ENCODE measurements at places on chromosomes 6 and 20.
A peak's percentile ranks its signal among the peaks of the same experiment; 100 is the strongest.

DNA sequence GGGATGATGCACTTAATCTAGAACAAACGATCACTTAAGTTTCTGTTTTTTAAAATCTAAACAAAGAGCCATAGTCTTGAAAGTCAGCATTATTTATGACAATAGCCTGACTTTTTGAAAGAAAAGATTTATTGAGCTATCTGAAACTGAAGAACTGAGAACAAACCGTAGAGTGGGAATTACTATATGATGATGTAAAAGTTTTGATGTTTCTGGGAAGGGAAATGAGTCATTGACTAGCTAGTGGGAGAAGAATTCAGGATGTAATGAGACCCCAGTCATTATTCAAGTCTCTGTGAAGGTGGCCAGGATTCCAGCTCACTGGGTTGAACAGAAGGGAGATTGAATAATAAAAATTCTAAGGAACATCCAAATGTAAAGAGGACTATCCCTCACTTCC, 83.4 kb upstream of the FABP7 start:
- no peak for DNase-seq

GRCh38 chr20:1164871-1165270, 19.9 kb downstream of the TMEM74B start:
- DNase-seq = no peak

DNA sequence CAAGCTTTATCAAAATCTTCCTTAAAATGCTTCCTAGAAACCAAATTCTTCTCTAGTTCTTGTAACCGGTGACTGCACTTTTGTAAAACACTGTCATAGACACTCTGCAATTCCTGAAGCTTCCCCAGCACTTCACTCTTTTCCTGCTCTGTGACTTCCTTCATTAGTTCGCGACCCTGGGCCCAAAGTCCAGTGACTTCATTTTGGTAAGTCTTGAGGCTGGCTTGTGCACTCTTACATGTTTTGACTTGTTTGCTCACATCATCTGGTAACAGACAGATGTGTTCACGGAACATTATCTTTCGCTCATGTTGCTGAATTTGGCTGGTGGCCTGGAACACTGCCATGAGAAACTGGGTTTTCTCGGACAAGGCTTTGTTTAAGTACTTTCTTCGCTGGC, 306.2 kb downstream of the SYNE1 start:
- no peak for DNase-seq

- DNase-seq = peak; percentile 74
These were observed 25.0 kb upstream of the ABT1 start for GRCh38 chr6:26571592-26572296.

GRCh38 chr20:41425180-41425884, 58.7 kb upstream of the EMILIN3 start:
- no peak for DNase-seq

- DNase-seq = no peak
These were observed 474.4 kb upstream of the HSF2 start for GRCh38 chr6:121925024-121925423.

- DNase-seq = no peak
These were observed 58.8 kb upstream of the CNKSR3 start for GRCh38 chr6:154569156-154569862.

DNA sequence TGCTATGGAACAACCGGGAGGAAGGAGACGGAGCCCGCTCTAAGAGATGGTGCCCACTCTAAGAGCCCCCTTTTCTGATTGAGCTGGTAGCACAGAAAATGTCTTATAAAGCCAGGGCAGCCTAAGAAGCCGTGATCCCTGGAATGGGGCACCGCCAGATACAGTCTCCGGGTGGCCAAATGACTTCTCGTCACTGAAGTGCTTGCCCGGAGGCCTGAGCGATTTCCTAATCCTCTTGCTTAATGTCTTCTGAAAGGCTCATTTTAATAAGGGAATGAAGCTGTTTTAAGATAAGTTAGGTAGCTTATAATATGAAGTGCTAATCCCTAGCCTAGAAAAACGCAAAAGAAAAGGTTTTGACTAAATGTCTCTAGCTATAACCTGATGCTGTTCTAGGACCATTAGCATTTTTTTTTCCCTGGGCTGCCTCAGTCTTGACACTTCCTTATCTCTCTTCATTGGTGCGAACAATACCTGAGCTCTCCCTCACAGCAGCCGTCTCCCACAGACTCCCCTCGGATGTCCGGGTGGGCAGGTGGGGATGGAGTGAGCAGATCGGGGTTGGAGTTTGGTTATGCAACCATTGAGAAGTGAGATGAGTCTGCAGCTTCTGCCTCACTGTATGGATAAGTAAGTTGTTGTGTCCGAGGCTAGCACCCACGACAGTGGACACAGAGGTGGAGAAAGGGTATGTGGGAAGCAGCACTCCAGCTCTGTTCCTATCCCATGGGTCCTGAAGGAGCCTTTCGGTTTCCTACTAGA, 559.4 kb upstream of the AGPAT4 start:
- no peak for DNase-seq

DNA sequence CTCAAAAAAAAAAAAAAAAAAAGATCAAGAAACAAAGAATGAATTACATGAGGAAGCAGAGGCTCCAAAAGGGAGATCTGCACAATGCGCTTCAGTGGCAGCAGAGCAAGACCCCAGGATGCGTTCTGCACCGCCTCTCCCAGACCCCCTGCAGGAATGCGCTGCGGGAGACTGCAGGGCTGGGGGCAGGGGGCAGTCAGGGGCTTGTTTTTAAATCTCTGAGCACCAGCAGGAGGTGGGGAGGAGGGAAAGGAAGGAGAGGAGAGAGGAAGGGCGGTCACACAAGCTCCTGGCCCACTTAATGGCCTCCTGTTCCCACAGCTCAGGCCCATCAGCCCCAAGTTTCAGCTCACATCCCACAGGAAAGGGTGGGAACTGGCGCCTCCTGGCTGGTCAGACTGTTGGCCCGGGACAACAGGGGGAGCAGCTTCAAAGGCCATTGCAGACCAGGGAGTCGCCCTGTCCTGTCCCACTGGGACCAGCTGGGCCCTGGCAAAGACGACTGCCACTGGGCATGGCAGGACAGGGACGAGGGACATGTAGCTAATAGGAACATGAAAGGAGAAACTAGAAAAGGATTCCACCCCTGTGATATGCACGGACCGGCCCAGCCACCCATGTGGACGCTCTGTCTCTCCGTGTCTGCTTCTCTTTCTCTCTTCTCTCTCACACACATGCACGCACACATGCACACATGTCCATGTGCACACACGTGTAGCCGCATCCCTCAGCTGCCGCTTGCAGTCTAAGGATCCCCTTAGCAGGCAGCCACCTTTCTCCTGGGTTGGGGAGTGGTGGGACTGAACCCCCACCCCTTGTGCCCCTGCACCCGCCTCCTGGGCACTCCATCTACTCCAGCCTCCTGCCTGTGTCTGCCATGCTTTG, 34.7 kb downstream of the TFEB start:
- DNase-seq = no peak

- DNase-seq = peak; percentile 43
These were observed 23.0 kb upstream of the CD24 start for GRCh38 chr6:106997392-106998158.

- DNase-seq = no peak
These were observed 3.5 kb upstream of the MYT1 start for GRCh38 chr20:64160526-64161355.

GRCh38 chr6:26421259-26422144, 18.8 kb upstream of the BTN3A3 start:
- DNase-seq = peak; percentile 63

GRCh38 chr6:44955145-44955544, 373.0 kb upstream of the RUNX2 start:
- DNase-seq = no peak

- no peak for DNase-seq
These were observed 91.2 kb upstream of the ADTRP start for GRCh38 chr6:11869672-11870340.

GRCh38 chr6:147238164-147238563, 33.9 kb downstream of the STXBP5 start:
- no peak for DNase-seq

DNA sequence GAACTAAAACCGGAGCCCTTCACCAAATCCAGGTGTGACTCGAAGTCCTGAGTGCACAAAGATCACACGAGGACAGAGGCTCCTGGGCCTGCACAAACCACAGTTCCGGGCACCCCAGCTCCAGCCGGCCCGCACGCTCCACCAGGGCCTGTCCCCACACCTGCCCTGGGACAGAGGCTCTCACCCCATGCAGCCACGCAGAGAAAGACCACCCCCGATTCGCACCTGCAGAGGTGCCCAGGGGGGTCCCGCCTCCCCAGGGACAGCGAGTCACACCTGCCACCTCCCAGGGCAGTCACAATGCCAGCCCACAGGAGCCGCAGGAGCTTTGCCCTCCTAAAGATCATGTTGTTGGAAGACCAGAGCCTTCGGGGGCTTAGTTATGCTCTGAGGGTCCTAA, 25.4 kb upstream of the MRGBP start:
- DNase-seq = no peak

GRCh38 chr20:12815778-12816408, 192.9 kb upstream of the SPTLC3 start:
- no peak for DNase-seq

GRCh38 chr20:41617059-41617901, 897 bp downstream of the CHD6 start:
- peak; percentile 61 for DNase-seq

GRCh38 chr6:30893001-30893591, 8.8 kb downstream of the DDR1 start:
- DNase-seq = no peak

DNA sequence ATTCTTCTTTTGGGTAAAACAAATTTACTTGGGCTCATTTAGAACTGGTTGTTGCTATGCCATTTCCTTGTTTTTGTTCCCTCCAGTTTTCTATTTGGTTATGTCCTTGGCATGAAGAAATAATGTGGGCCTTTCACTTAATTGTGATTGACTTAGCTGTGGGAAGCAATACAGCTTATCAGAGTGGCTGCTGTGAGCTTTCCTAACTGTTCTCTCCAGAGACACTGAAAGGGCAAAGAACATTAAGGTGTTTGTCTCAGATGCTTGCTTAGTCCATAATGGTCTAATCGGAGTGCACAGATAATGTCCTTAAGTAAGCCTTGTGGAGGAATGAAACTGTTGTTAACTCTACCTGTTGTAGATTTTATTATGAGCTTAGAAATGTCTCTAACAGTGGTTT, 56.6 kb downstream of the SH3BGRL2 start:
- no peak for DNase-seq

DNA sequence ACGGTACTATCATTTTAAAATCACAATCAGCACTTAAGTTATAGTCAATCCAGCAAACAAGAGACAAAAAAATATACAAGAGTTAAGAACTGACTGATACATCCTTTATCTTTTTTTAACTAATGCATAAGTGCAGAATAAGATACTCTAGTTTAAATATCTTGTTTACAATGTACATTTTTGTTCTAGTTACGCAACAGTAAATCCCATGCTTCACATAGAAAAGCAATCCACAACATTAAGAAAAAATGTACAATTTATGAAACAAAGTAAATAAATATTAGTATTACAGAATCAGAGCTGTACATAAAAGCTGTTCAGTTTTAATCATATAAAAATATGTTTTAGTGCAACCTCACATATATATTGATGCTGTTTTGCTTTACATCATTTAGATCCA, 192.6 kb downstream of the HIVEP2 start:
- no peak for DNase-seq

DNA sequence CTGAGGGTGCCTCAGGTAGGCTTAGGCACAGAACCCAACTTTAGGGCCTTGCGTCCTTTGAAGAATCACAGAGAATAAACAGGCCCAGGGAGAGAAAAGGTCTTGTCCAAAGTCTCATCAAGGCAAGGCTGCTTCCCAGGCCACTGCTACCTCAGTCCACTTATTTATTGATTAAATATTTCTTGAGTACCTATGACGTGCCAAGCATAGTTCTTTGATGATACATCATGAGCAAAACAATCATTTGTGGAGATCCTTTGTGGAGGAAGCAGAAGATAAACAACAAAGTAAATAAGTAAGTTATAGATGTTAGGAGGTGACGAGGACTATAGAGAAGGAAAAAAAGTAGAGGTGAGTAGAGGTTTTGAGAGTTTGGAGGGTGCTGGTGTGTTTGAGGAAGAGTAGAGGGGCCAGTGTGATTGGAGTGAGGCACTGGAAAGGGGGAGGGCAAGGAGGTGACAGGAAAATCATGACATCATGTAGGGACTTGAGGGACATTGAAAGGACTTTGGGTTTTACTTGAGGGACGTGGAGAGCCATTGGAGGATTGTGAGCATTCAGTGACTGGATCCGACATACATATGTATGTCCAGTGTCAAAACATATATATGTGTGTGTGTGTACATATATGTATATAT, 14.1 kb upstream of the CHMP4B start:
- no peak for DNase-seq

- no peak for DNase-seq
These were observed 94.5 kb downstream of the F13A1 start for GRCh38 chr6:6225885-6226529.

- no peak for DNase-seq
These were observed 54.4 kb upstream of the SIRPG start for GRCh38 chr20:1711826-1712601.

DNA sequence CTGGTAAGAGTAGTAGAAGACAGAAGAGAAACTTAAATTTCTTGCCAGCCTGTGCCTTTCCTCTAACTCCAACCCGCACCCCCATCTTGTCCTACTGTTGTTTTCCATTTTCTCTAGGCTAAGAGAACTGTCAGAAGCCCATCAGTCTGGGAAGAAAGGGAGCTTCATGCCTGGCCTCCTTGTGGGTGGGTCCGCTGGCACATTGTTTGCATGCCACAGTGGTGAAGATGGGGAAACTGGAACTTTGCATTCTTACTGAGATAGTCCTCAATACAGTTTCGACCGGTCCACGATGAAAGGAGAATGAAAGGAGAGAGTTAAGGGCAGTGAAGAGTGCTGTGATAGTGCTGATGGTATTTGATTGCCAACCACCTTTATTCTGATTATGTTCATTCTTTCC, 103.1 kb downstream of the TCP11 start:
- DNase-seq = no peak

GRCh38 chr20:10946124-10946880, 272.5 kb upstream of the JAG1 start:
- no peak for DNase-seq

- no peak for DNase-seq
These were observed 16.3 kb downstream of the JAG1 start for GRCh38 chr20:10657453-10657852.

DNA sequence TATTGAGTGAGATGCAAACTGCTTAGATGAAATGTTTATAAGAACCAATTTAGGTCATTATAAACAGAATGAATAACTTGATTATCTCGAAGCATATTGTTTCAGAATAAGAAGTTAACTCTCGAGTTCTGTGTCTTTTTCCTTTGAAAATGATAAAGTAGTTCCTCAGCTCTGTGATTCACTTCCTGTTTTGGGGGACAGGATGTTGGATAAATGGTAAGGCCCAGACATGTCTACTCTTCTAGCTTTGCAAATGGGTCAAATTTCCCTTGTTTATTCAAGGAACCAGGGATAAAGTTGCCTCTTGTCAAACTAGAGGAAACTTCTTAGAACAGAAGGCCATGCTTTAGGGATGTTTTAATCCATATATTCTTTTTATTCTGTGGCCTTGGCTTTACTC, 246.9 kb downstream of the SOX4 start:
- DNase-seq = no peak

DNA sequence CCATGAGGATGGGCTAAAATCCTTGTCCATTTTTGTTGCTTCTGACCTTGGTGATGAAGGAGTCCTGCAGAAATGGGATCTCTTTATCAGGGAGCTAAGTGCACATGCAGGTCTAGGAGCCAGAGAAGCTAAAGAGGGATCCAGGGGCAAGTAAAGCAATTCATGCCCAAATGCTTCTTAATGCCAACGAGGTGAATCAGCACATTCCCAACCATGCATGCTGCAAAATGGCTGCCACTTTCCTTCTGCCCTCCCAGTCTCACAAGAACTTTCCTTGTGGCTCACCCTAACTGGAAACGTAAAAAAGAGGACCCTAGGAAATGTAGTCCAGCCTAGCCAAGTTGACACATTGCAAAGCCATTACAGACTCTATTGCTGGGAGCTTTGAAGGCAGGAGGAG, 298.4 kb downstream of the MAFB start:
- no peak for DNase-seq
